ENCODE measurements at places on chromosomes 5 and 9. TPM values are rescaled to one million over a fixed set of nuclear protein-coding genes. Genes with fewer than 3 reads are reported as not detected.
A peak's percentile ranks its signal among the peaks of the same experiment; 100 is the strongest.

Gene ST8SIA4
- polyA plus RNA-seq: 0.43 TPM

Gene ADGRD2
- polyA plus RNA-seq: not detected

Gene TICAM2
- 0.06 TPM for polyA plus RNA-seq

Gene UBE2QL1
- polyA plus RNA-seq: not detected

Gene LECT2
- polyA plus RNA-seq: not detected

Gene SV2C
- 0.02 TPM for polyA plus RNA-seq

Gene TPPP
- 2.5 TPM for polyA plus RNA-seq

Gene CHSY3
- 0.37 TPM for polyA plus RNA-seq

Gene LRRTM2
- not detected for polyA plus RNA-seq

Gene ADAMTSL1
- polyA plus RNA-seq: 0.35 TPM

Gene IARS1
- 82.4 TPM for polyA plus RNA-seq

Gene SLC22A4
- 1.4 TPM for polyA plus RNA-seq

GRCh38 chr5:95884017-95884325 lies 61.4 kb upstream of the GLRX start:
- DNase-seq: no peak

GRCh38 chr9:127241354-127241753 lies 23.2 kb upstream of the GARNL3 start:
- no peak for DNase-seq

GRCh38 chr9:99907208-99907532 lies 716 bp downstream of the STX17 start:
- no peak for DNase-seq

- DNase-seq: no peak
These were observed 391.6 kb downstream of the DMRTA1 start for GRCh38 chr9:22838266-22838665.

DNA sequence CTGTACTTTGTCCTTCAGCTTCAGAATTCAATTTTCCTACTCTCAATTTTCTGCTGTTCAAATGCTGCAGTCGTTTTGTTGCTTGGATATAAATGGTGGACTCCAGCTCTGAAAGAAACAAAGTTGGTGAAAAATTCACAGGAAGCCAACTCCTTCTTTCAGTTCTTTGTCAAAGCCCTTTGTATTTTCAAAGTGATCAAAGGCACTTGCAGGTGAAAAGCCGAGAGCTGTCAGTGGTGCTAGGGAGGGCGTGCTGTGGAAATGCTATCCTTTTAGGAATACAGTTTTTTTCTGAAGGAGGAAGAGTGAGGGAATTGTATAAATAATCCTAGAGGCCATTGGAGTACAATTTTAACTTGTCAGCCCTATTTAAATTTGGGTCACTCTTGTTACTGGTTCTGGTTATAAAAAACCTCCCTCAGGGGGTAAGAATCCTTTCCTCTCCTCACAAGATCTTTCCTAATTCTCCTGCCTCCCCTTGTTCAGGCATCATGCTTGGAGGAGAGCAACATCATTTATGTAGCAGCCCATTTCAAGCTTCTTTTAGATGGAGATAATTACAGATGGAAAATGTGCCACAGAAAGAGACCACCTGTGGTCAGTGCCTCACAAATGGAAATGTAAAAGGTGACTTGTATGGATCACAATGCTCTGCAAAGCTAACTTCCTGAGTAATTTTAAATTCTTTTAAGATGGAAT lies 62.5 kb upstream of the GHR start:
- no peak for DNase-seq

GRCh38 chr5:179261301-179262125 lies 83.7 kb downstream of the ADAMTS2 start:
- DNase-seq: no peak

GRCh38 chr5:79560771-79561524 lies 47.0 kb upstream of the HOMER1 start:
- no peak for DNase-seq

DNA sequence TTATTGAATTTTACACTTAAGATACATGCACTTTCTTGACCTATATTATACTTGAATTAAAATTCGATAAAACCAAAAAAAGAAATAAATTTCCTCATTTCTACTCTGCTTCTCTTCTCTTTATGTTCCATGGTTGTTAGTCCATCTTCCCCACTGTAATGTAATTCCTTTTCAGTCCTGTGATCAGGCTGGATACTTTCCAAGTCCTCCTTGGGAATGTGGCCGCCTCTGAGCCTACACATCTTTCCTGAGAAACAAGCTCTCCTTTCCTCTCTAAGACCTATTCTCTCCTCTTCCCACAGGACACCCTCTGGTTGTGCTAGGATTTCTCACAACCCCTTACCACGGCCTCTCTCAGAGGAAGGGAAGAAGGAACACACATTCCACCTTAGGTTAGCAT lies 285.1 kb downstream of the DNAH5 start:
- no peak for DNase-seq

- no peak for DNase-seq
These were observed 459.3 kb upstream of the MEF2C start for GRCh38 chr5:89342106-89342876.

DNA sequence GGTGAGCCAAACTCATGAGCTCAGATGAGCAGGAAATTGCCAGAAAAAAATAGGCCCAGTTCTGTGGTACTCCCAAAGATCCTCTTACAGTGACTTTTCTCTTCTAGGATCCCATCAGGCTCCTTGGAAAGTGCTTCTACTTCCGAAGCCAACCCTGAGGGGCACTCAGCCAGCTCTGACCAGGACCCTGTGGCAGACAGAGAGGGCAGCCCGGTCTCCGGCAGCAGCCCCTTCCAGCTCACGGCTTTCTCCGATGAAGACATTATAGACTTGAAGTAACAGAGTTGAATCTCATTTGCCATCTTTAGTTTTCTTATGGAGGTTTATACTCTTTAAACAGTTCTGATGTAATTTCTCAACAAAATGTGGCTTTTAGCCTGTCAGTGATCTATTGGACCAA lies 4.0 kb upstream of the SLC2A8 start:
- DNase-seq: no peak

GRCh38 chr9:21294364-21294774 lies 10.7 kb downstream of the IFNA5 start:
- peak; percentile 52 for DNase-seq

DNA sequence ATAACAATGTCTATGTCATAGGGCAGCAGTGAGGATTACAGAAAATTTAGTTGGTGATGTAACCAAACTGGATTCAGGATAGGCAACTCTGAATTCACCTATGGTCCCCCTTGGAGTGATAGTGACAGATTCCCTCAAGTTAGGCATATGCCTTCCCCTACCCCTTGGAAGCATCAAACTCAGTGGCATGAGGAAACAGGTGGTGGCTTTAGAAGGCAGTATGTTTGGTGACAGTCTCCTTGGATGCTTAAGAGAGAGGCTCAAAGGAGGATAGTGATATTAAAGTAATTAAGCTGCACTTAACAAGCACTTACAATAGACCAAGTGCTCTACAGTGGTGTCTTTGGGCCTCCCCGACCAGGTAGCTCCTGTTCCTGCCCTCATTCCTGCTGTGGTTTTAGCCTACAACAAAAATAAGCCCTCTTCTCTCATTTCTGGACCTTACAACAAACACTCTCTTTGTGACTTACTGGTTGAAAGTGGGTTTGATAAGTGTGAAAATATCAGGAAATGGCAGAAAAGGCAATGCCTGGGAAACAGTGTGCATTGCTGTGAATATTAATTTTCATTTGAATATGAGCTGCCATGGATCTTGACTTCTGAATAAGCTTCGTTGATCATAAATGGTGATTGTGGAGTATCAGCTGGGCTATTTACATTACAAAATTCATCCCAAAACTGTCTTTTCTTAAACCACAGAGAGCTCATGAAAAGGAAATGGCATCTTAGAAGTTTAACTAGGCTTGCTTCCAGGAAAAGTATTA lies 29.2 kb downstream of the NR4A3 start:
- no peak for DNase-seq

GRCh38 chr9:131273856-131274673 lies 2.2 kb downstream of the FAM78A start:
- DNase-seq: no peak

- DNase-seq: no peak
These were observed 137.0 kb downstream of the WDR41 start for GRCh38 chr5:77355080-77355479.

- no peak for DNase-seq
These were observed 91.9 kb downstream of the MARCHF3 start for GRCh38 chr5:126938466-126938865.

GRCh38 chr9:125966959-125967711 lies 220.0 kb downstream of the PBX3 start:
- no peak for DNase-seq

- DNase-seq: no peak
These were observed 188.2 kb downstream of the SGCD start for GRCh38 chr5:156515121-156515520.

- DNase-seq: no peak
These were observed 131.3 kb upstream of the CCDC180 start for GRCh38 chr9:97176206-97176605.

DNA sequence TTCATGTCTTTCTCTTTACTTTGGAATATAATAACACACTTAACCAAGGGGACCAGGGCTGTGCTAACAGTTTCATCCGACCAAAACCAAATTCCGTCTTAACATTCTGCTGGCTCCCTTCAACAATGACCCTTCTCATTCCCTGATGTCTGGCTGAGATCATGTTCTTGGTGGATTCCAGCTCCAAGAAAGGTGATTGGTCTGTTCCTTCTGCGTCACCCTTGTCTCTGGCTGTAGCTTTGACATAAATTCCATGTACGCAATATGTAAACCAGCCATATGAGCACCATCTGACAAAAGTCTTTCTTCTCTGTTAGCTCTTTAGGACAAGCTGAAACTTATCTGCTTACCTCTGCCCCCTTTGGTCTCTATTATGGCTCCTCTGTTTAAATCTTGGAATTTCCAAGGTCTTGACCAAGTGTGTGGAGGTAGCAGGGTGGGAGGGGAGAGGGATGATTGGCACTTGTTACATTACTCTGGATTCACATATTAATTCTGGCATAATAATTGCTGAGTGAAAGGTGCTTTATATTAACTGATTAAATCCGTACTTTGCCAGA lies 45.7 kb upstream of the HSD17B4 start:
- no peak for DNase-seq

GRCh38 chr5:135843571-135844337 lies 9.3 kb downstream of the SLC25A48 start:
- DNase-seq: peak; percentile 28

GRCh38 chr5:176424181-176424580 lies 7.8 kb upstream of the CLTB start:
- no peak for DNase-seq

DNA sequence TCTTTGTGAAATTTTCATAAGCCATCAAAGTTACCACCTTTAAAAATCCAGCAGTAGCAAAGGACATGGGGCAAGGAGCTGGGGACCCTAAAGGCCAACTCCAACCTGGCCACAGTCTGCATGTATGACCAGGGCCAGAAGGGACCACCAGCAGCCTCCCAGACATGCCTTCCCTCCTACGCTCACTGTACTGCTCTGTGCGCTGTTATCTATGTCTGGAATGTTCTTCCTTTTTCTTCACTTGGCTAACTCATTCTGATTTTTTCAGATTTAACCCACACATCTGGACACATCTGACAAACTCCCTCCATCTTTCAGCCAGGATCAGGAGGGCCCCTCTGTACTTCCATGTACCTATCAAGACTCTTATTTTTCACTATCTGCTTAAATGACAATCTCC lies 47.6 kb upstream of the TRAF1 start:
- DNase-seq: no peak

DNA sequence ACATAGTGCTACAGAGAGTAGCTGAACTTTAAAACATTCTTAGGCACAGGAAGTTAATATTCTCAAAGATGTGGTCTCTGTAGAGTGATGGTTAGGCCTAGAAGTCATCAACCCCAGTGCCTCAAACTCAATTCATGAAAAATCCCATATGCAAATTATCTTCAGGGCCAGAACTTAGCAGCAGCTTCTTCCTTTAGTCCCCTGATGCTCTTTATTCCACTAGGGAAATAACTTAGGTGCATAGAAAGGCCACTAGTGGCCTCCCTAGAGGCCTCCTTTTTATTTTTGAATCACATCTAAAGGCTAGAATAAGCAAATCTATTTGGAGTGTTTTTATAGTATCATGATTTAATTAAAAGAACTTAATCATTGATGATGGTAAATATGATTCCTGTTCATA lies 88.3 kb downstream of the GIN1 start:
- no peak for DNase-seq

GRCh38 chr9:80878556-80878955 lies 810.8 kb downstream of the TLE1 start:
- DNase-seq: no peak

DNA sequence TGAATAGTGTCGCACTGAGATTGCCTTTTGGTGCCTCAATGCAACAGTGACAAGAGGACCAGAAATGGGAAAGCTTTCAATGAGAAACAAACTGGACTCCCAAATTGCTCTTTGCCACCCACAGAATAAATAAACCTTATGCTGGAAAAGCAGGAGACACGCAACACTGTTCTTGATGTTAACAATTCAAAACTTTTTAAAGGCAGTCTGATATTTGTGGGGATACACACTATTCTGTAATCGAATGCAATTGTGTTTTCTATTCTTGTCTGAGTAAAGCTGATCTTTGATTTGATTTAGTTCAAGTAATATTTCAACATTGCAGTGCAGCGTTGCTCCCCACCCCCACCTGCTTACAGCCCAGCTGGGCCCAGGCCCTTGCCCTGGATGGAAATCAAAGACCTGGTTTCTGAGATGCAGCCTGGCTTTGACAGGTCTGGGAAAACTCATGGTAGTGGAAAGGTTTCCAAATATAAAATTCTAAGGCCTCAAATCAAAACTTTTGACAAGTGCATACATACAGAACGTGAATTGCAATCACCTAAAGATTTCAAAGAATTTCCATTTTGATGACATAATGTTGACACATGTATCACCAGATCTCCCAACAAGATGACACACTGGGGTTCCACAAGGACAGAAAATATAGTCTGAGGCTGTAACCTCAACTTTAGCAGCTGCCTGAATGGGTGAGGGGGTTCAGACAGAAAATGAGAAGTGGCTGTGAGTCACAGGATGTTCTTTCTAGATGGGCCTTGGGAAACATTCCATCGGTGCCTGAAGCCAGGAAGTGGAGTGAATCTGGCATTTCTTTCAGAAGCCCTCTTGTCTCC lies 55.1 kb downstream of the ABCA1 start:
- DNase-seq: peak; percentile 88

GRCh38 chr9:134365791-134366222 lies 39.6 kb downstream of the RXRA start:
- DNase-seq: no peak

Data from keratinocyte (primary cell).